CD4-positive, alpha-beta T cell treated with Interferon gamma for 1 hour (primary cell): ENCODE measurements at places on chromosomes 13 and 19.

- no peak for DNase-seq
These were observed 10.6 kb downstream of the KHSRP start for GRCh38 chr19:6413721-6414643.

DNA sequence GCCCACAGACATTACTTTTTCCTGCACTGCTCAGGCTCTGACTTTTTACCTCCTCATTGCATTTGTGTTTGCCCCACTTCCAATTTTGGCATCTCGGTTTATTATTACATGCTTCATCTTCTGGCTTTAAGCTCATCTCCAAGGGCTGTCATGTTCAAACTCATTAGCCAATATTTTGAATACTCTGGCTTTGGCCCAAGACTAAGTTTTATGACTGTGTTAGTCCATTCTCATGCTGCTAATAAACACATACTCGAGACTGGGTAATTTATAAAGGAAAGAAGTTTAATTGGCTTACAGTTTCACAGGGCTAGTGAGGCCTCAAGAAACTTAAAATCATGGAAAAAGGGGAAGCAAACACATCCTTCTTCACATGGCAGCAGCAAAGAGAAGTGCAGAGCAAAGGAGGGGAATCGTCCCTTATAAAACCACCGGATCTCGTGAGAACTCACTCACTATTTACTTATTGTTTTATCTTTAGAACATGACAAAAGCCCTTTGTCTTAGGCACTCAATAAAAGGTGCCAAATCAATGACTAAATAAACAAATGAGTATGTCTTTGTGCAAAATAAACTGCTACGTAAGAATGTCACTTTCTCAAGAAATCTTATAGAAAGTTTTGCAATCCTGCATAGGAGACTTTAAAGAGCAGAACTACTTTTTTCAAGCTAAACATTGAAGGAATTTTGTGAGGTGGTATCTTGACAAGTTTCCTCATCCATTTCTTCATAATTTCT, 233.4 kb upstream of the SPRY2 start:
- no peak for DNase-seq

- DNase-seq = no peak
These were observed 3.6 kb downstream of the CCDC124 start for GRCh38 chr19:17936379-17936778.

- DNase-seq = no peak
These were observed 16.0 kb upstream of the POU2F2 start for GRCh38 chr19:42148266-42148665.

DNA sequence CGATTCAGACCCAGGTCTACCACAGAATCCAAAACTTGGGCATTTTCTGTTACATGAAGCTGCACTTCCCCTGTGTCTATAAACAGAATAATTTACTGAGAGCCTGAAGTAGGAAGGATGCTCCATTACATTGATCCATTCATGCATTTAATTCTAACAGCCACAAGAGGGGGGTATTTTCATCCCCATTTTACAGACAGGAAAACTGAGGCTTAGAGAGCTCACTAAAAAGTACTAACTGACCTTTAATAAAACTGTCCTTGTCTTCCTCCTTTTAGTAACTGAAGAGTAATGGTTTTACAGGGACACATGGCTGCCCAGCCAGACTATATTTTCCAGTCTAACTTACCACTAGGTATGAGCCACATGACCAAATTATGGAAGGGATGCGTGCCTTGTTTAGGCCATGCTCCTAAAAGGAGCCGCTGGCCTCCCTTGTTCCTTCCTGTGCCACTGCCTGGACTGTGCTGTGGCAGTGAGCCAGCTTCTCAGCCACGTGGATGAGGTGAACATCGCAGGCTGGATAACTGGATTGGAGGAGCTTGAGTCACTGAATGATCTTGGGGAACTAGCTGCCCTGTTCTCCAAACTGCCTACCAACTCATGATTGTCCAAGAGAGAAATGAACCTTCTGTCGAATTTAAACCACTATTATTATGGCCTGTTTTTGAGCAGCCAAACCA, 108.3 kb downstream of the DOCK9 start:
- DNase-seq = no peak

GRCh38 chr13:49225223-49226042, 5.3 kb downstream of the MLNR start:
- DNase-seq = no peak

DNA sequence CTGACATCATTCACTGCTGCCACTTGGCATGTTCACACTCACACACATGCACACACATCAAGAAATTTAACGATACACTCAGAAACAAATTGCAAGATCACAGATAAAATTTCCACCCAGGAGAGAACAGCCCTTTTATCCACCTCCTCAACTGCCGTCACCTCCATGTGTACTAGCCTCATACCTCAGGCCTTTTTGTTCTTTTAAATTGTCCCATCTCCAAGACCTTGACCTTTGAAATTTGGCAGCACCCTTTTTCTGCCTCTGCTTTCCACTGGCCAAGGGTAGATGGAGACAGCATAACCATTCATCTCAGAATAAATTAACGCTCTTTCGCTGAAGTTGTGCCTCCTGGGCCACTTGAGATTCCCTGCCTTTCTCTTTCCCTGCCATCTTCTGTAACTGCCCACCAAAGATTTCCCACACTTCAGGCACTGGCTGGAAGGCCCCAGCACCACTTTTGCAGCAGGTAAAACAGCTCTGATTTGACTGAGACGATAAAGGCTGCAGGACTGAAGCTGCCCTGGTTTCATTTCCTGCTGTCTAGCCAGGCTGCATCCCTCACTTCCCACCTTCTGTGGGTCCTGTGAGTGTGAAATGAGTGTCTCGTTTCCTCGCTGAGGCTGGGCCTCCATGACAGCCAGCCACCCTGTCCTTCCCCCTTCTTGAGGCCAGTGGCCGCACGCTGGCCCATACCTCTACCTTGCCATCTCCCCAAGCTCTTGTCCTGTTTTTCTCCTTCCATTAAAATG, 39.3 kb downstream of the MBNL2 start:
- DNase-seq = peak; percentile 20

- DNase-seq = no peak
These were observed 12.7 kb downstream of the SMIM24 start for GRCh38 chr19:3467437-3468198.

- peak; percentile 52 for DNase-seq
These were observed 15.3 kb upstream of the MAP1S start for GRCh38 chr19:17703824-17704463.

GRCh38 chr13:72097568-72097967, 230.6 kb upstream of the DACH1 start:
- DNase-seq = no peak

- no peak for DNase-seq
These were observed 2.1 kb downstream of the SPATA13 start for GRCh38 chr13:24162604-24163003.

GRCh38 chr19:5669212-5669611, 11.1 kb downstream of the MICOS13 start:
- no peak for DNase-seq

GRCh38 chr19:15010501-15011300, 31.0 kb upstream of the SLC1A6 start:
- no peak for DNase-seq

GRCh38 chr13:24651718-24652345, 28.4 kb upstream of the ATP12A start:
- DNase-seq = no peak

DNA sequence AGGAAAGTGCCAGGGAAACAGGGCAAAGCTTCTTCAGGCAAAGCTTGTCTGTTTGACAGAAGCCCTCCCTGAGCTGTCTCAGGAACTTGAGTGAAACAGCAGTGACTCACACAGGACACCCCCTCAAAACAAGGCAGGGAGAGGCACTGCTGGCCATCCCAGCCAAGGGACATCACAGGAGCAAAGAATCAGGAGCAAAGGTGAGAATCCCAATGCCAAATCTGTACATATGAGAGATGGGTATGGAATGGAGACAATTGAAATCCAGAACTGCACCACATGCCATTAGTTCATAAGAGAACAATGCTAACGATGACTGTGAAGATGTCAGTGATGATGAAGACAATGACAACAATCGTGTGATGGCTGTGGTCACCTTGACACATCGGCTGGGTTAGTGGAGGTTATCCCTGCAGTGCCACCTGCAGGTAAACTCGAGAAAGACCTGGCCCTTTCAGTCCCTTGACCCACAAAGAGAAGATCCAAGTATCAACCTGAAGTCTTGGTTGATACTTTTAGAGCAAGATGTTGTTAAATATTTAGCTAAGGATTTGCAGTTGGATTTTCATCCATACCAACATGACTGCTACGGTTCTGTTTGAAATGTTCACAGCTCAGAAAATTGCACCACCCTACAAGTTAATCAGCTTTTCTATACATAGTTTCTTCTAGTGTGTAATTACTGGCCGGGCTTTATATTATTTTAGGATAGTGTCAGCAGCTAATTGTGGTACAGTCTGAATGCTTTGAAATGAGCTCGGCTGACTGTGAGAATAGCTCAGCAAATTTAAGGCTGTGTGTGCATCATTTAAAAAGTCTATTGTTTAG, 42.0 kb upstream of the IPO5 start:
- DNase-seq = no peak

DNA sequence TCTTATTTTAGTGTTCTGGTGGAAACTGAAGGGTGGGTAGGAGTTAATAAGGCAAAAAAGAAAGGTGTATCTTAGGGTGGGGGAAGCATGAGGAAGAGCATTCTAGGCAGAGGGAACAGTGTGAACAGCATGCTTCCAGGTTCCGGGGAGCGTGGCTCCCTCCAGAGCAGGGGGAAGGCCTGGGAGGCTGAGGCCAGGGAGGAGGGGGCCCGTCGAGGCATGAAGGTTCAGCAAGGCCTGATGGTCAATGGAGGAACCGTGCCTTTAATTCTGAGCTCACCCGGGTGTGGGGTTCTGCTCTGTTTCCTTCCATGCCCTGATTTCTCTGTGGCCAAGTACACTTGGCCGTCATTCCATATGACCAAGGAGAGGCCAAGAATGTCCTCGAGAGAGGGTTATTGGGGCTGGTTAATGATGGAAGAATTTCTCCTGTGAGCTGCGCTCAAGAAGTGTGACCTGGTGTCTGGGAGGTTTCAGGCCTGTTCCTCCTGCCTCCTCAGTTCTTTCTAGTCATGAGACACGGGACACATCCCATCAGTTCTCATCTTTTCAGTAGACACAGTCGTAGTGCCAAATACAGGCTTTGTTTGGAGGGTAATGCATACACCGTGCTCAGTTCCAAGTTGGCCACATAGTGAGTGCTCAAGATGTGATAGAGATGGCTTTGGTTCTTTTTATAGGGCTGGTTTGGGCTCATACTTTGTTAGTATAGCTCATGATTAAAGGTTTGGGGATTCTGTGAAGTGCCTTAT, 73.6 kb downstream of the SIPA1L3 start:
- DNase-seq = no peak

DNA sequence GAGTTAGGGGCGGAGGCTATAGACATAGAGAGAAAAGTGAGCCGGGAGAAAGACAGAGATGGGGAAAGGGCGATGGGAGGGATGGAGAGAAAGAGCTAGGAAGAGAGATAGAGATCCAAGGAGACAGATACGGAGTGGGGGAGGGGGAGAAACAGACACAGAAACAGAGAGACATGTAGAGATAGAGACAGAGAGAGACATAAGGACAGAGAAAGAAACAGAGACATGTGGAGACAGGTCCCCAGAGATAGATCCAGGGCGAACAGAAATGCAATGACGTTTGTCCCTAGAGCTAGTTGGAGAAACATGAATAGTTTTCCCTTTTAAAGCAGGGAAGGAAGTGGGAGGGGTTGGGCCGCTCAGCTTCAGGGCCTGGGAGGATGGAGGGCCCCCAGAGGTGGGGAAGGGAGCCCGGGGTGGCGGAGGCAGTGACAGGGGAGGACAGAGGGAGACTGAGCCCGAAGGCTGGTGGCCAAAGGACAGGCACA, 4.6 kb downstream of the PPP1R14A start:
- DNase-seq = no peak

GRCh38 chr19:4051175-4052101, 15.3 kb downstream of the ZBTB7A start:
- peak; percentile 71 for DNase-seq

DNA sequence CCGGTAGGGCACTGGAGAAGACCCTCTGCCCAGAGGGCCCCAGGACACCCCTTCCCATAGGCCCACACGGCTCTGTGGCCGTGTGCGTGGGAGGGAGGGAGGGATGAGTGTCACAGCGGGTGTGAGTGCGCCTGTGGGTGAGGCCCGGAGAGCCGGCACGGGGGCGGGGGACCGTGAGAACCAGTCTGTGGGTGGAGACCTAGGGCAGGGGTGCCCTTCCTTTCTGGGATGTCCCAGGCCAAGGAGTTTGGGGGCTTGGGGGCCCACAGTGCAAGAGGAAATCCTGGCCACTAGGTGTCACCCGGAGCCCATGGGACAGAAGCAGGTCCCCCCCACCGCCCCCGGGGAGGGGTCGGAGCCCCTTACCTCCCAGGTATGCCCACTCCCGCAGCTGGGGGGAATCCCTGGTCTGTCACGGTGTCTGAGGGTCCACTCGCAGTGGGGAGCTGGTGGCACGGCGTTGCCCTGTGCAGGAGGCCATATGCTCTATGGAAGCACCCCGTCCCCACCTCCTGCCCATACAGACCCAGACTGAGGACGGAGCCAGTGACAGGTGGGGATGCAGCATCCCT, 16.0 kb upstream of the SLC7A10 start:
- peak; percentile 64 for DNase-seq

- no peak for DNase-seq
These were observed 6.5 kb upstream of the ZNF708 start for GRCh38 chr19:21335721-21336120.

DNA sequence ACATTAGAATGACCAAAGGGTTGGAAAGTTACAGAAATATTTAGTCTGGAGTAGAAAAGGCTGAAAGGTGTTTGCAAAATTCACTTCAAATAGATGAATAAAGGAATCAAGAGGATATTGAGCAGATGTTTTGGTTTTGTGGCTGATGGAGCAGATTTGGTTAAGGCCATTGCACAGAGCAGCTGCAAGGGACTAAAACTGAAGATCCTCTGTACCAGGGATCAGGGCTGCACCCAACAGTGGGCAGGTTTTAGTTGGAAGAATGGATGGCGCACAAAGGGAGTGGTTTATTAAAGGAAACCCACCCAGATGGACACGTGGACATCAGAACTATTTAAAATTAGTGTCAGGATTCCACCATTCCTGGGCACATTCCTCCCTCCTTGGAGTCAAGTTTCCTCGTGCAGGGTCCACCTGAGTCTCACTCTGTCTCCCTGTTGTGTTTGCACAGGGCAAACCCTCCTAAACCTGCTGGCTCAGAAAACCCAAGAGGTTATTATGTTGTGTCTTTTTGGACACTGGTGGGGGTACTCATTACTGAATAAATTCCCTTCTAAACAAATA, 9.2 kb upstream of the UBAC2 start:
- no peak for DNase-seq

GRCh38 chr13:45516757-45517156, 52.0 kb downstream of the COG3 start:
- no peak for DNase-seq

GRCh38 chr19:33465371-33465770, 56.2 kb downstream of the PEPD start:
- no peak for DNase-seq

DNA sequence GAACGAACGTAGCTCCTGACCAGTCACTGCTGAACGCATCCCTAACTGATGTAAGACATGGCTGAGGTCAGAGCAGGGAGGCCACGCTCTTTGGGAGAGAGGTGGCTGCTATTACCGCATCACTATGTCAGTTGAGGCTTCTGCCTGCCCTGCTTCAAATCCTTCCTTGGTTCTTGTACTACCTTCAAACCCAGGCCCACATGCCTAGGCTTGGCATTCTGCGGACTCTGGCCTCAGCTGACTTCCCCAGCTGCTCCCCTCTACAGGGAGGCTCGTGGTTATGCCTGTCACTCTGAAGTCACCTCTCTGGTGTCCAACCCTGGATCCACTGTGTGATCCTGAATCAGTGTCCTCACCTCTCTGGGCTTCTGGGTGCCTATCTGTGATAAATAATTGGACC, 14.8 kb upstream of the MEIS3 start:
- DNase-seq = no peak
